GM23248 (cell line): ENCODE measurements at places on chromosomes 7 and 10.
A peak's percentile ranks its signal among the peaks of the same experiment; 100 is the strongest.

DNA sequence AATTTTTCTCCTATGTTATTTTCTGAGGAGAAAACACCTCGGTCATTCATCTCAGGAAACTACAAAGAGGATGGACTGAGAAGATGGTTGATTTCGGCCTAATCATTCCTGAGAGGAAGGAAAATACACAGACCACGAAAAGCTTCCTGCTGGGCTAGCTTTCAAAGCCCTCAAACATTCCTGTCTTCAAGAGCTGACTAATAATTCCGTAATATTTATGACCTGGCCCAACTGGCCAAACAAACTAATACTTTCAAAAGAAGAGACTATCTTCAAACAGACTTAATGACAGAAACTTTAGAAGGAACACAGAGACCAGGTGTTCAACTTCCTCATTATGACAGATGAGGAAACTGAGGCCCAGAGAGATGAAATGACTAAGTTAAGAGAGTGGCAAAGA is 215.1 kb upstream of the FRMD4A start:
- DNase-seq: peak; percentile 73

GRCh38 chr7:69309601-69310000 is 288.7 kb upstream of the AUTS2 start:
- peak; percentile 17 for DNase-seq

GRCh38 chr7:111892588-111892987 is 313.6 kb downstream of the DOCK4 start:
- DNase-seq: no peak

DNA sequence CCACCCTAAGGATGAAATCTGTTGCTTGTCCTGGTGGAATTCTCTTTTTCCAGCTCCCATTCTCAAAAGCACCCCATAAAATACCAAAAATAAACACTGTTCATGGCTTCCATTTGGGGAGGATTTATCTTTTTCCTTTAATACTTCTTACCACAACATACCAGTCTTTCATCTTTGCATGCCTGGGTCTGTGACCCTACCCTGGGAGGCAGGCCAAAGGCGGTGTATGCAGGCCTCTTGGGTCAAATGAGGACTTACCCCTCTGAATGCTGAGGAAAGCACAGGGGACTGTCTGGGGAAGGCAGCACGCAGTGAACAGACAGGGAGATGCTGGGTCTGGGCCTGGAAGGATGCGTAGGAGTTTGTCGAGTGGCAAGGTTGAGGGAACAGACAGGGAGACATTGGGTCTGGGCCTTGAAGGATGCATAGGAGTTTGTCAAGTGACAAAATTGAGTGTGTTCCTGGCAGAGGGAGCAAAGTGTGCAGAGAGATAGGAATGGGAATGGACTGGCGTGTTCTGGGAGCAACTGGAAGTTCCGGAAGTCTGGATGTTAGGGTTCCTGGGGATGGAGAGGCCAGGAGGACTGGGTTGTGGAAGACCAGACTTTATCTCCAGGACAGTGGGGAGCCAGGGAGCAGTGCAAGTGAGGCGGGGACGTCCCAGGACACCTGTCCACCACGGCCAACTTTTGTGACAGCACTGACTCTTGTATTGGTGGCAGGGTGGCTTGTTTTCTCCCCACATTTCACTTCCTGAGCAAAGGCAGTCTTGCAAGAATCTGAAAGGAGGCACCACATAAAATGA is 40.8 kb downstream of the MYL10 start:
- DNase-seq: no peak

GRCh38 chr10:22222236-22223190 is 4.7 kb upstream of the EBLN1 start:
- DNase-seq: no peak

DNA sequence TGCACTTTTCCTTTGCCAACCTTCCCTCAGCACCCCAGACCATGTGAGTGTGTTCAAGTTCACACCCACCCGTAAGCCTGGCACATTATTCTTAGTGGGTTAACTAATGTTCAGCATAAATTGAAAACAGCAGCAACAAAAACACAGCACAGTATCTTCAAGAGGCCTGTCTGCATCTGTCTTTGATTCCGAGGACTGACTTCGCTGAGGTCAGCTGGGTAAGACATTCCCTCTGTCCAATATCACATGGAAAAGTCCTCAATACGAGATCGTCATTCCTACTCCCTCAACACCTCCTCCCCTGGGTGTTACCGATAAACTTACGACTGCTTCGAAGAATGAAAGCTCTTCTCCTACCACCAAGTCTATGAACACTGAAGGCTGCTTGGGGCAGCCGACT is 218.8 kb downstream of the SFMBT2 start:
- no peak for DNase-seq

DNA sequence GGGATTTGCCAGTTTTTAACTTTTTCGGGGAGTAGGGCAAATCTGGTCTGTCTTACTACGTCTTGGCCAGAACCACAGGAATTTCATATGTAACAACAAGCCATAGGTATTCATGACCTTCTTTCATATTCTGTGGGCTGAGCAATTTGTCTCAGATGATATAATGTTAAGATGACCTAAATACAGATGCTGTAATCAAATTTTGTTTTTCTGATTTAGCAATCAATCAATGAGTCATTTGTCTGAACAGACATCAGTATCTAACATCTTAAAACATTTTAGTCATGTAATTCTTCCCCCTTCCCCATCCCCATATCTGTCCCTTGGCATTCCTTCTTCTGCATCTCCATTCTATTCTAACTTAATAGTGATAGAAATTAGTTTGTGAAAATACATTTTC is 24.8 kb upstream of the NME8 start:
- no peak for DNase-seq

DNA sequence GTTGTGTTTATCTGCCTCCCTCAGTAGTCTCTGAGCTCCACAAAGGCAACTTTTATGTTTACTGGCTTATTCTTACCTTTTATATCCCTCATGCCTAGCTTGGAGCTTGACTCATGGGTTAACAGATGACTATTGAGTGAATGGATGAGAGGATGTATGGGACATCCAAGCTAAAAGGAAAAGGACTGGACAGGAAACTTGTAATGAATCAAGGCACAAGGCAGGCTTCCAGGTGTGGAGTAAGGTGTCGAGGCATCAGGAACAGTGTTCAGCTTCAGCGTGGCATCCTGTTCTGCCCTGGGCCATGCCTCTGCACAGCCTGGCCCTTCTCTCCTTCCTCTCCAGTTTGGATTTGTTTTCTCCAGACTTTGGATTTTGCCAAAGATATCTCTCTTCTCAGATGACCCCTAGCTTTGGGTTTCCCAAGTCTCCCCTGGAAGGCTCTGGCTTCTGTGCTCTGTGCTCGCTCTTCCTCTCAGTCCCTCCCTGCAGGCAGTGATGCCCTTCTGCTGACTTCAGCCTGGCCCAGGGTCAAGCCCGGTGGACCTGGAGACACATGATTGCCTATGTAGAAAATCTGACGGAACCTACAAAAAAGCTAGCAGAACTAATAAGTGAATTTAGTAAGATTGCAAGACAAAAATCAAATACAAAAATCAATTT is 367.3 kb downstream of the CXCL12 start:
- DNase-seq: no peak

GRCh38 chr10:119543814-119544642 is 1.5 kb upstream of the RGS10 start:
- DNase-seq: peak; percentile 67

GRCh38 chr7:4613846-4614548 is 68.1 kb upstream of the FOXK1 start:
- peak; percentile 82 for DNase-seq

GRCh38 chr10:115209133-115209532 is 116.0 kb downstream of the ATRNL1 start:
- DNase-seq: no peak
